ENCODE measurements at places on chromosomes 11 and 22.

GRCh38 chr11:78400116-78400515 is 17.5 kb downstream of the GAB2 start:
- DNase-seq = no peak

DNA sequence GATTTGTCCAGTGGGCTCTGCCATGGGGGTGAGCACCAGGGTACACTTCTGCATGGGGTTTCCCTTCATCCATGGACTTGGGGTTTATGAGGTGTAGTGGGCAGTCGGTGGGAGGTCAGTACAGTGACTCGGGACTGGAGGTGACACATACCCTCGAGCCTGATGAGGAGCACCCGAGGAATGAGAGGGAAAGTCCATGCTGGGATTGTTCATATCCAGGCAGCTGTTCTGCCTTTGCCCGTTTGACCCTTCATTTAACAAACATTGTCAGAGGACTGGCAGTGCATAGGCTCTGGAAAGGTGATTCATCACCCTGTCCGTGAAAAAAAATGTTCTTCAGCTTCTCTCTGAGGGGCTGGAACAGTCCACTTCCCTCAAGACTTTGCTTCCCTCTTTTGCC is 2.7 kb downstream of the NAV2 start:
- no peak for DNase-seq

GRCh38 chr11:111530091-111530490 is 10.4 kb upstream of the LAYN start:
- DNase-seq = no peak

GRCh38 chr22:48483764-48484528 is 1343.7 kb downstream of the BRD1 start:
- DNase-seq = no peak

DNA sequence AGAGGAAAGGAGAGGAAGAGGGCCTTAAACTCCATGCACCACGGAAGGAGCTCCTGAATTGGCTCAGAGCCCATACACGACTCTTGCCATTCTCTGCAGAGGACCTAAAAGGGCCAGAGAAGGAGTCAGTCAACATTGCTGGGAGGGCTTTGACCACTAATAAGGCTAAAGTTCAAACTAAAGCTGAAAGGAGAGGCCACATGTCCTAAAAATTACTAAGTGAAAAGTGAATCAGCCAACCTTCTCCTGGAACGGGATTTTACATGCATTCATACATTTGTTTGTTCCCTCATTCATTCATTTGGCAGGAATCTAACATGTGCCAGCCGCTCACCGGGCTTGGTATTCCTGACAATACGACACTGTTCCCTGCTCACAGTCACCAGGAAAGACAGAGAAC is 10.5 kb downstream of the CLMP start:
- no peak for DNase-seq

- no peak for DNase-seq
Observed at GRCh38 chr11:126039485-126040271, 23.0 kb downstream of the CDON start.

Measured in nucleus accumbens (tissue), 56 donors.